Esophagus squamous epithelium (tissue), 5 donors: ENCODE measurements at places on chromosomes 5 and 9.

- peaks cover 12% of the 10 kb centered on the region for H3K36me3 ChIP-seq
- H3K4me3 ChIP-seq: no peak overlapping the region
- H3K4me1 ChIP-seq: no peaks in the 10 kb centered on the region
- H3K27ac ChIP-seq: no peak overlapping the region
- H3K27me3 ChIP-seq: no peaks in the 10 kb centered on the region
- no peak for DNase-seq
Observed at GRCh38 chr5:177154003-177154643, 20.6 kb downstream of the NSD1 start.

DNA sequence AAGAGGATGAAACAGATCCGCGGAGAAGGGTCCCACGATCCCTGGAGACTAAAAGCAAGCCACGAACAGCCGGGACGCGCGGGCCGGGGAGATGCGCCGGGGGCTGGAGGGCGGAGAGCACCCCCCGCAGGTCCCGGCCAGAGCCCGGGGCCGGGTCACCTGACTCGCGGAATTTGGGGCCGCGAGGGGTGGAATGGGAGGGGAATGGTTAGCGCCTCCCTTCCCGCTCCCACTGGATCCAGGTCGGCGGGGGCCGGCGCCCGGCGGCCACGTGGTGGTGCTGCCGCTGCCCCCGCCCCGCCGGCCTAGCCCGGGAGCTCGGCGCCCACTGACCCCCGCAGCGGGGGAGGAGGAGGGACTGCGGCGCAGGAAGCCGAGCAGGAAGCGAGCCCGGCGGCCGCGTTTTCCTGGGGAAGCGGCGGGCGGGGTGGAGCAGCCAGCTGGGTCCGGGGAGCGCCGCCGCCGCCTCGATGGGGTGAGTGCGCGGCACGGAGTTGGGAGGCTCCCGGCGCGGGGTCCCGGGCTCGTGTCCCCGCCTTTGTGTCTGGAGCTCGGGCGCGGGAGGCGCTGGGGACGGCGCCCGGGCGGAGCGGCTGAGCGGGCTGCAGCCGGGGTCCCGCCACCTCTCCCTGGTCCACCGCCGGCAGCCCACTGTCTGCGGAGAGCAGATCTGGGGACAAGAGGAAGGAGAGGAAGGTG is at the start of gene RAI14:
Gene RAI14, plus strand, starts transcription at position 328 of the 699 bp plus-strand sequence. CDS start 30,592 bp downstream, outside the sequence.
- peak within 1 kb of the TSS; percentile 88 for H3K4me3 ChIP-seq
- H3K27me3 ChIP-seq: no peaks in the 10 kb centered on the region
- peaks cover 12% of the 10 kb centered on the region for H3K4me1 ChIP-seq
- no peaks in the 10 kb centered on the region for H3K36me3 ChIP-seq

GRCh38 chr9:108924466-108924865 is 9.5 kb downstream of the ELP1 start:
- no peaks in the 10 kb centered on the region for H3K4me1 ChIP-seq
- peaks cover 23% of the 10 kb centered on the region for H3K36me3 ChIP-seq
- H3K27ac ChIP-seq: no peak overlapping the region
- DNase-seq: no peak

DNA sequence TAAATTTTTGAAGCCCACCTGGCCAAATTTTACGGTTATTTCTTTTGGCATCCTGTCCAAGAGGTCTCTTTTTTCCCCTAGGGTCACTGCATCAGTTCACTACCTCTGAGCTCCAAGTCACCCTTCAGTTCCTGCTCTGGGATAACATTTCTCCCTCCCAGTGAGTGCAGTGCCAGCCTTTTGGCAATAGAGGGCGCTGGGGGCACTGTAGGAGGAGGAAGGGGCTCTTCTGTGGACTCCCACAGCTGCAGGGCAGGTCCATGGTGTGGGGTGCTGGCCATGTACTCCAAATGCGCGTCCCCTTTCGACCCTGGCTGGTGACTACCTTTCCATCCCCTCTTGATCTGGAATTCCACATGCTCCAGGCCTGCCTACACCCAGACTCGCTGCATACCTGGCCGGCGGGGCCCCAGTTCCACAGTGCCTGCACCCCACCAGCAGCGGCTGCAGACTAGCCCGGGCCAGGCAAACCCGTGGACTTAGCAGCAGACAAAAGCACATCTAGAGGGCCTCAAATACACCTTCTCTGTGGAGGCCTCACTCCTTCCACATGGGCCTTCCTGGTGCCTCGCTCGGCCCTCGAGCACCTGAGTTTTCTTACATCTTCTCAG is 20.3 kb upstream of the NINJ1 start:
- H3K4me1 ChIP-seq: no peaks in the 10 kb centered on the region
- H3K27ac ChIP-seq: no peak overlapping the region
- H3K4me3 ChIP-seq: no peak overlapping the region

DNA sequence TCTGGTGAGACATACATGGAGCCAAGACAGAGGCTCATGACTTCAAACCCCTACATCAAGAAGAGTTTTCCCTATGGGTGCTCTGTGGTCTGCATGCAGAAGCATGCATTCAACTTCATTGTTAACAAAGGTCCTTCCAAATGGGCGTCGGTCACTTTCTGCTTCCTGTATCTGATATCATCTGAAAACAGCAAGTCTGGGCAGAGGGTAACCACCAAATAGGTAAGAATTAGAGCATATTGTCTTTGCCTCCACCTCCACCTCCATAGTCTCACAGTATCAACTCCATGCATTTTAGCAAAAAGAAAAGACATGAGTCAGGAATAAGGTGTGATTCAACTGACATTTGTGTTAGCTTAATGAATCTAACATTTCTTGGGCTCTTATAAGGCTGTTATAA is 462.9 kb downstream of the DMRT2 start:
- H3K27ac ChIP-seq: no peak overlapping the region
- DNase-seq: no peak
- H3K27me3 ChIP-seq: no peaks in the 10 kb centered on the region
- no peaks in the 10 kb centered on the region for H3K36me3 ChIP-seq
- H3K4me1 ChIP-seq: no peaks in the 10 kb centered on the region

DNA sequence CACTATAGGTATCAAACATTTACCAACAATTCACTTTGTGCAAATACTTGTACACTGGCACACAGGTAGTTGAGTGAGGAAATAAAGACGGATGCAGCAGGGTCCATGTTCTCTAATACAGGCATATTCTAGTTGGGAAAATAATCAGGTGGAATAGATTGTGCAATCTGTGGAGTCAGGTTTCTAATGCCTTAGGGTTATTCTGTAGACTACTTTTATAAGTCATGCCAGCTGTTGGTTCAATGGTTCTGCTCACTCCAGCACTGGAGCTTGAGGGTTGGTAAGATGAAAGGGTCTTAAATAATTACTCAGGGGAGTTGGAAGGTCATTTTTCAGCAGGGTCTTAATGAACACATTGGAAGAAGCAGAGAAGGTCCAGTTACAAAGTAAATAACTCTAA is 690.3 kb upstream of the DMAC1 start:
- no peak for DNase-seq
- no peaks in the 10 kb centered on the region for H3K36me3 ChIP-seq
- H3K4me3 ChIP-seq: no peak overlapping the region
- no peaks in the 10 kb centered on the region for H3K4me1 ChIP-seq
- no peak overlapping the region for H3K27ac ChIP-seq
- no peaks in the 10 kb centered on the region for H3K27me3 ChIP-seq

DNA sequence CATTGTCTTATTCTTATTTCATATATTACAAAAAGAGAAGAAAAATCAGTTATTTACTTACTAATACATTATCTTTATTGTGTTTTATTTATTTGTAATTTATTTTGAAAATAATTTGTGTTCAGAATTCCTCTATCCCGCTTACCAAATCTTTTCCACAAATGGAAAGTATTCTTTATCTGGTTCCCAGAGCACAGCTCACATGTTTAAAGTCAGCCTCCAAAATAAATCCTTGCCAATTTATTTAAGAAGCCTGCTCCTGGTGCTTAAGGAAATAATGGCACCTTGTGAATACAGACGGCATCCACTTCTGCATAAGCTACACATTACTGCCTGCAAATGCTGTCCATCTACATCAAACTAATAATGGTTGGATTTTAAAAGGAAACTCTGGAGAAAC is 435.4 kb downstream of the MTRR start:
- H3K27me3 ChIP-seq: no peaks in the 10 kb centered on the region
- no peak overlapping the region for H3K4me3 ChIP-seq
- no peaks in the 10 kb centered on the region for H3K36me3 ChIP-seq
- H3K4me1 ChIP-seq: no peaks in the 10 kb centered on the region

- H3K36me3 ChIP-seq: no peaks in the 10 kb centered on the region
- H3K4me1 ChIP-seq: no peaks in the 10 kb centered on the region
- no peak for DNase-seq
- no peak overlapping the region for H3K4me3 ChIP-seq
- no peak overlapping the region for H3K27ac ChIP-seq
Observed at GRCh38 chr9:125977223-125977622, 230.1 kb downstream of the PBX3 start.
